ENCODE measurements at places on chromosomes 11 and 22.
A peak's percentile ranks its signal among the peaks of the same experiment; 100 is the strongest.

GRCh38 chr22:17957204-17957603, 67.2 kb downstream of the MICAL3 start:
- no peak for DNase-seq

DNA sequence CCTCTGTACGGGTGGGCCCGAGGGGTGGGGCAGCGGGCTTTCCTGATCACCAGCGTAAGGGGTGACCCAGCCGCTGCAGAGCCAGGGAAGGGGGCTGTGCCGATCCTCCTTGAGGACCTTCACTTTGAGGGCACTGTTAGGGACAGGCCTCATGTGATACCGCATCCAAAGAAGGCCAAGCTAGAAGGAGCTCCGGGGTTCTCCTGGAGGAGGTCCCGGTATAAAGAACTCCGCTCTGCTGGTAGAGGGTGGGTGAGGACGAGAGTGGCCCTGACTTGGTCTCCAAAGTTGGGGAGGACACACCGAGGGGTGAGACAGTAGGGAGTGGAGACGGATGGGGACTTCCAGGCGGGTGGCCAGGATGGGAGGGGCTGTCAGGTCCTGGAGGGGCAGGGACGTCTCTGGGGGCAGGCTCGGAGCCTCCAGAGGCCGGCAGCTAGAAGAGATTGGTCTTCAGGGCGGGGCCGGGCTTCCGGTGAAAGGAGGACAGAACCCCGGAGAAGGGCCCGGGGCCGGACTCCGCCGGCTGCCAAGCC, 4.6 kb downstream of the PHOX2A start:
- no peak for DNase-seq

- no peak for DNase-seq
Measured at GRCh38 chr11:81098471-81098870, 1635.2 kb downstream of the FAM181B start.

GRCh38 chr11:12188548-12189317, 78.3 kb downstream of the MICAL2 start:
- no peak for DNase-seq

DNA sequence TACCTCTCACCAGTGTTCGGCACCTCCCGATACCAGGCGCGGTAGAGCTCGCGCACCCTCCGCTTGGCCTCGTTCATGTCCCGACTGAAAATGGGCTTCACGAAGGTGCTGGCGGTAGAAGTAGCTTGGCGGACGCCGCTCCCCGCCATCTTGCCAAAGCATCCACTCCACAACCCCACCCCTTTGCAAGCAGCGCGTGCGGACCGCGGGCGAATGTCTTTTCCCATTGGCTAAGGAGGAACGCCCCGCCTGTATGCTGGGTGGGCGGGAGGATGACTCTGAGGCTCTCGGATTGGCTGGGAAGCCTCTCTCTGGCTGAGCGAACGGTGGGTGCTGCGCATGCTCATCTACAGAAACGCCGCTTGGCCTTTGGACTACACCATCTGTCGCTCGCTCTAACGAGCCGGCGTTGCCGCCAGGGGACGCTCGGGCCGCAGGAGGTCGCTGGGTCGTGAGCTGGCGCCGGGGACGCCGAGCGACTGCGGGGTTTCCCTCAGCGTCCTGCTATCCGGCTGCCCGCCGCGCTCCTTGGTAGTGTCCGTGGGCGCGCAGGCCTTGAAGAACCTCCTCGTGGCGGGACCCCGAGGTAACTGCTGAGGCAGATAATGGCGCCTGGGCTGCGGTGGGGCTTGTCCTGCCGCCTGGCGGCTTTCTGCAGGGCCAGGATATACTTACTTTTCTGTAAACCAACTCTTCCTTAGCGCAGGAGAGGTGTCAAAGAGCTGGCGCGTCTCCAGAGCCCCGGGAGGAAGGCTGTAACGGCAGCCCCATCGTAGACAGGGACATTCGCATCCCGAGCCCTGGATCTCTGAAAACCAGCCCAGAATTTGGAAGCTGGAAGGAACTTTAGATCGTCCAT, at the start of gene NDUFA6:
TSS of gene NDUFA6 (minus strand) at position 177 of the 859 bp plus-strand sequence. CDS start at position 149, 28 bp downstream.
- DNase-seq, result peak; percentile 97

- no peak for DNase-seq
Measured at GRCh38 chr22:29072979-29073617, at the start of gene KREMEN1. KREMEN1 (plus strand) TSS chr22:29073035; CDS start chr22:29073131, 96 bp downstream.

- DNase-seq, result no peak
Measured at GRCh38 chr11:72274435-72274834, 30.5 kb upstream of the PHOX2A start.

GRCh38 chr11:116472651-116473050, 300.1 kb downstream of the BUD13 start:
- no peak for DNase-seq

- no peak for DNase-seq
Measured at GRCh38 chr11:108698844-108699642, 34.2 kb downstream of the DDX10 start.

DNA sequence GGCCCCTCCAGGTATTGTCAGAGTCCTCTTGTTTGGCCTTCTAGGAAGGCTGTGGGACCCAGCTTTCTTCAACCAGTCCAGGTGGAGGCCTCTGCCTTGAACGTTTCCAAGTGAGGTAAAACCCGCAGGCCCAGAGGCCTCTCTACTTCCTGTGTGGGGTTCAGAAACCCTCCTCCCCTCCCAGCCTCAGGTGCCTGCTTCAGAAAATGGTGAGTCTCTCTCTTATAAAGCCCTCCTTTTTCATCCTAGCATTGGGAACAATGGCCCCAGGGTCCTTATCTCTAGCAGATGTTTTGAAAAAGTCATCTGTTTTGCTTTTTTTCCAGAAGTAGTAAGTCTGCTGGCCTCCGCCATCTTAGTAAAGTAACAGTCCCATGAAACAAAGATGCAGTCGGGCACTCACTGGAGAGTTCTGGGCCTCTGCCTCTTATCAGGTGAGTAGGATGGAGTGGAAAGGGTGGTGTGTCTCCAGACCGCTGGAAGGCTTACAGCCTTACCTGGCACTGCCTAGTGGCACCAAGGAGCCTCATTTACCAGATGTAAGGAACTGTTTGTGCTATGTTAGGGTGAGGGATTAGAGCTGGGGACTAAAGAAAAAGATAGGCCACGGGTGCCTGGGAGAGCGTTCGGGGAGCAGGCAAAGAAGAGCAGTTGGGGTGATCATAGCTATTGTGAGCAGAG, at the start of gene CD3E:
TSS of gene CD3E (plus strand) at position 163 of the 681 bp plus-strand sequence. CDS start at position 386, 223 bp downstream.
- DNase-seq, result no peak

DNA sequence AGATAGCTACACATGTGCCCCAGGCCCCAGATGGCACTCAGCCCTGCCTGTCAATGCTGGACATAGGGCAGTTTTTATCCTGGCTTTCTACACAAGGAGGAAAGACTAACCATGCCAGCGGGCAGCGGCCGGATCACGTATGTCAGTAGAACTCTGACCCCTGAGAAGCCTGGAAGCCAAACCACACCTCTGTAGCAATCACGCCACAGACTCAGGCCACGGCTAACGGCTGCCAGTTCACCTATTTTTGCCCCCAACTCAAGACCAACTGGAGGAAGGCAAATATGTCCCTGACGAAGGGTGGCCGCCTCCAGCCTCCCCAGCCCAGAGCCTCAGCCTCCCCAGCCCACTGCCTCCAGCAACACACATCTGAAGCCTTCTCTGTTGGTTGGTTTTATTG, 7.2 kb upstream of the CD81 start:
- DNase-seq, result no peak

DNA sequence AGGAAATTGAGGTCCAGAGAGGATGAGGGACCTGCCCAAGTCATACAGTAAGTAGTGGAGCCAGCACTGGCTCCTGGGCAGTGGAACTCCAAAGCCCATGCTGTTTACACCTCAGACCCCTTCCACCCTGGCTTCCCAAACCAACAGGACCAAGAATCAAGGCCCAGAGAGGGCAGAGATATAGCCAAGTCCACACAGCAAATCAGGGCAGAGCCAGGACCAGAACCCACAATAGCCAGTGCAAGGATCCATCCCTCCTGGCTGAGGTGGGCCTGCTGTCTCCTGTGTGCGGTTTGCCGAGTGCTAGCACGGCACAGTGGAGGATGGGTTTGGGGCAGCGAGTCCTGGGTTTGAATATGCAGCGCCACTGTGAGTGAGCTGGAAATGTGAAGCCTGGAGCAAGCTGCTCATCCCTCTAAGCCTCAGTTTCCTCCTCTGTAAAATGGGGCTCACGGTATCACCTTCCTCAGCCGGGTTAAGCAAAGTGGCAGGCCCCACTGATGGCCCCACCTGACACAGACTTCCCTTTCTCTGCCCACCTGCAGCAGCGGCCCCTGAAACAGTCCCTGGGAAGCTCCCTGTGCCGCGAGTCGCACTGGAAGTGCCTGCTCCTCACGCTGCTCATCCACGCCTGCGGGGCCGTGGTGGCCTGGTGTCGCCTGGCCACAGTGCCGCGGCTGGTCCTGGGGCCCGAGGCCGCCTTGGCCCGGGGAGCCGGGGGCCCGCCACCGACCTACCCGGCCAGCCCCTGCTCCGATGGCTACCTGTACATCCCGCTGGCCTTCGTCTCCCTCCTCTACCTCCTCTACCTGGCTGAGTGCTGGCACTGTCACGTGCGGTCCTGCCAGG, 2.3 kb downstream of the TMEM151A start:
- no peak for DNase-seq

- DNase-seq, result no peak
Measured at GRCh38 chr11:85766721-85767161, 44.2 kb downstream of the SYTL2 start.

GRCh38 chr11:11568651-11569229, 53.1 kb downstream of the GALNT18 start:
- DNase-seq, result no peak

GRCh38 chr22:19661156-19661555, 53.1 kb upstream of the SEPTIN5 start:
- DNase-seq, result no peak

- DNase-seq, result no peak
Measured at GRCh38 chr11:122399375-122399774, 256.1 kb upstream of the UBASH3B start.

DNA sequence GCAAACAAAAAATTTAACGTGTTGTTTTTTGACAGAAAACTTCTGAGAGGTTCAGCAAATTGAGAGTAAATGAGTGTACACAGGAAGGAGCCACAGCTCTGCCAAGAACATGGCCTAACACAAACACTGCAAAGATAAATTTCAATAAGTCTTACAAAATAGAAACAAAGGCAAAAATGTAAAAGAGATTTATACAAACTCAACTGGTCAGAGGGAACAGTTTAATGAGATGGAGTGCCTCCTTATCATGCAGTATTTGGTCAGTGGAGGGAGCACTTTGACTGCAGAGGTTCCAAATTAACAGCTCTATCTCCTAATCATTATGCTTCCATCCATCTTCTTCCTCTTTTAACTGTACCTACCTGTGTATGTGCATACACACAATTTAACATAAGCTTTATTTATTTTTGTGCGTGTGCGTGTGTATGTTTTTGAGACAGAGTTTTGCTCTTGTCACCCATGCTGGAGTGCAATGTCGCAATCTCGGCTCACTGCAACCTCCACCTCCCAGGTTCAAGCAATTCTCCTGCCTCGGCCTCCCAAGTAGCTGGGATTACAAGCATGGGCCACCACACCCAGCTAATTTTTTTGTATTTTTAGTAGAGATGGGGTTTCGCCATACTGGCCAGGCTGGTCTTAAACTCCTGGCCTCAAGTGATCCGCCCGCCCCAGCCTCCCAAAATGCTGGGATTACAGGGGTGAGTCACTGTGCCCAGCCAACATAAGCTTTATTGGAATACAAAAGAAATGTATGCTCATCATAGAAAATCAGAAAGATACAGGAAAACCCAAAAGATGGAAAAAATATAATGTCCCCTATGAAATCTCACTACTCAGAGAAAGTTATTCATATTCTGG, 111.9 kb downstream of the MRTFA start:
- DNase-seq, result no peak

- no peak for DNase-seq
Measured at GRCh38 chr11:64726211-64726641, 3.2 kb upstream of the NRXN2 start.

DNA sequence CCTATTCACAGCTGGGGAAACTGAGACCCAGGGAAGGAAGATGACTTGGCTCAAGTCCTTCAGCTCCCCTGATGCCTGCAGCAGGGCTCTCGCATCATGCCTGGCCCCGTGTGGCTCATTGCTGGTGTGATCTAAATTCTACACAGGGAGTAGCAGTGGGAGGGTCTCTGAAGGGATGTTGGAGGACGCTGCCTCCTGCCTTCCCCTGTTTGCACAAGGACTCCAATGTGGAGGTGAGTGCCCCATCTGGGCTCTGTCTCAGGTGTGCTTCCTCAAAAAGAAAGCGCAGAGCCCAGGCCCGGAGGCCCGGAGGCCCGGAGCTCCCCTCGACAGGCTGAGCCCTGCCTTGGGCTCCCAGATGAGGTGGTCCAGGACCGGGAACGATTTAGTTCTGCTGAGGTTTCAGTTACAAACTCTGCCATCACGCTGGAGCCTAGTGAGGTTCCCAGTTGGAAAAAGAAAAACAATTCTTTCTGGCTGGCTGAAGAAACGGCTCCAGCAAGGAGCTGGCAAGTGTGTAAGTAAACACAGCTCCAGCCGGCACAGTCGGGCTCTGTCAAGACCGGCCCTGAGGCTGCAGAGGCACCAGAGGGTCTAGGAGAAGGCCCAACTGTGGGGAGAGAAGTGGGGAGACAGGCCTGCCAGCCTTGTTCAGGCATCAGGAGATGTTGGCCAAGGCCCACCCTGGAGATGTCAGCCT, 49.8 kb downstream of the NAT10 start:
- DNase-seq, result no peak

GRCh38 chr11:104836691-104837090, 61.6 kb downstream of the CASP12 start:
- no peak for DNase-seq

DNA sequence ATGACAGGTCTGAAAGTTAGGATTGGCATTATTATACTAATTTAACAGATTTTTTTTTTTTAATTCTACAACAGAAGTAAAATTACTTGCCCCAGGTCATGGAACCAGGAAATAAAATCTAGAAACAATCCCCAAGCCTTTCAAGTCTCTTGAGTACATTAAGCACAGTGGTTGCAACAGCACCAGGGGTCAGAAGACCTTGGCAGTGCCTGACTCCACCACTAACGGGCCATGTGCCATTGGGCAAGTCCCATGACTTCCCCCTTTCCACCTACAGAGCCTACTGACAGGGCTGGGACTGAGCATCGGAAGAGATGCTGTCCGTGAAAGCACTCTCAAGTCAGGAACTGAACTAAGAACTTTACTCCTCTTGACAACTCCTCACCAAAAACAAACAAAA, 98.6 kb upstream of the AKIP1 start:
- DNase-seq, result no peak

DNA sequence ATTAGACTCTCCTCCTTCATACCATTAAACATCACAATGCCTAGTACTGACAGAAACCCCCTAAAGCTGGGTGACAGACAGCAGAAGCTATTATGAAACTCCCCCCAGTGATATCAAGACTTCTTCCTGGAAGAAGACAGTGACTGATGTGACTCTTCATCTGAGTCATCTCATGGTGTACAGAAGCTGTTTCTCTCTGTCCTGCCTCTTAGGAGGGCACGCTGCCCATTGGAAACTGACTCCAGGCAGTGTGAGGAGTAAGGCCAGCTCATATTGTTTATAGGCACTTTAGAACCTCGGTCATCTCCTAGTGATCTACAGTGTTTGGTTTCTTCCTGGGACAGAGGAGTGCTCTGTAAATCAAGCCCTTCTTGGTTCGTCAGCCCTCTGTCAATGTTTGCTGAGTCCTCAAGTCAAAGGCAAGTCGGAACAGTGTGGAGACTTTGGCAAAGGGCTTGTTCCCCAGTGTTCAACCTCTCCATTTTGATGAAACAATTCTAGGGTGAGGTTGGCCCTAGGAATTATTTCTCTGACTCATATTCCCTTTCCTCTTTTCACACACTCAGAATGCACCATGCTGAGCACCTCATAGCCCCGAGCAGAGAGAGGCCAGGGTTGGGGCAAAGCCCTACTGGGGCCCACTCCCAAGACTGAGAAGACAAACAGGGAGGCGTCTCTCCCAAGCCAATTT, 172.5 kb upstream of the TMEM45B start:
- DNase-seq, result peak; percentile 45

All from T1000 (cell line).